ENCODE measurements at places on chromosomes 3 and 15.

DNA sequence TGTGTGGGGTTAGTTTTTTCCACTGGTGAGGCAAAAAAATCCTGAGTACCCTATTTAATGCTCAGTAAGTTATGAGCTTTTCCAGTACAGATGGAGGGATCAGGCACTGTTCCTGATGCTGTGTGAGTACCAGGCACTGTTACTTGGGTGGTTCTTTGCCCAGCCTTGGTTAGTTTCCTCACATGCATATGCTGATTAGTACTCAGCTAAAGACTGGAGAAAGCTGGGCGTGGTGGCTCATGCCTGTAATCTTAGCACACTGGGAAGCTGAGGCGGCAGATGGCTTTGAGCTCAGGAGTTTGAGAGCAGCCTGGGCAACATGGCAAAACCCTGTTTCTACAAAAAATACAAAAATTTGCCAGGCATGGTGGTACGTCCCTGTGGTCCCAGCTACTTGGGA is 210.3 kb upstream of the SGO1 start:
- no peak for DNase-seq

- no peak for DNase-seq
Measured at GRCh38 chr3:44108481-44108880, 133.2 kb upstream of the TOPAZ1 start.

DNA sequence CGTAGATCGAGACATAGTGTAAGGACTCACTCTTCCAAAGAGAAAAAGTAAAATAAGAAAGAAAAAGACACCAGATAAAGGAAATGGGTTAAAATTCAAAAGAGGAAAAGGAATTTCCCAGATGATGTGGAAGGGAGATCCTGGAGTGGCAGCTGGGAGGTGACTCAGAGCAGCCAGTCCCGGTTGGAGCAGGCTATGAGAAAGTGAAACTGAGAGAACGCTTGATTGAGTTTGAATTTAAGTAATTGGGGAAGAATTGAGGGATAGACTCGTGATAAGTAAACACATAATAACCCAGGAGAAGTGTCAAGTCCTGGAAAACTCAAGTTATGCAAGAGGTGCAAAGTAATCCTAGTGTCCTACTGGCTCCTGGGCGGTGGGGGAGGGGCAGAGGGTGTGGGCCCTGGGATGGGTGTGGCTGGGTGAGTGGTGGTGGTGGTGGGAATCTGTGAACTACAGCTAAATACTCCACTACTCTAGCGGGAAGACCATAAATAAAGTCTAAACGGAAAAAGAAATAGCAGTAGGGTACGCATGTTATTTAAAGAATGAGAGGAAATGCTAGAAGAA is 1.2 kb downstream of the PRR20G start:
- no peak for DNase-seq

- DNase-seq, result no peak
Measured at GRCh38 chr3:62940771-62941563, 65.8 kb upstream of the CADPS start.

DNA sequence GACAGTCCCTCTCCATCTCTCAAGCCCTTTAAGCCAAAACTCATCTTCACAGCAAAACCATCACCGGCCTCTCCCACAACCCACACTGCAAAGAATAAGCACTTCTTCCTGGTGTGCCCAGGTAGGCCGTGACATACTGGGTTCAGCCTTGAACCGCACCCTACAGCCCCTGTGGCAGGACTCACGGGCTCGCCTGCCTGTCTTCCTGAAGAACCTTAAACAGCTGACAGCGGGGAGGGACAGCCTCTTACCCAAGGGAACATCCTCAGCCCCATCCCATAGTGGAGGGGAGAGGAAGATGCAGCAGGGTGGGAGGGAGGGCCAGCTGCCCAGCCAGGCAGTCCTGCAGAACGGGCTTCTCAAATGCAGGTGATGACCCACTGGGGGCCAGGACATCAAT is 40.2 kb downstream of the TBC1D2B start:
- no peak for DNase-seq

DNA sequence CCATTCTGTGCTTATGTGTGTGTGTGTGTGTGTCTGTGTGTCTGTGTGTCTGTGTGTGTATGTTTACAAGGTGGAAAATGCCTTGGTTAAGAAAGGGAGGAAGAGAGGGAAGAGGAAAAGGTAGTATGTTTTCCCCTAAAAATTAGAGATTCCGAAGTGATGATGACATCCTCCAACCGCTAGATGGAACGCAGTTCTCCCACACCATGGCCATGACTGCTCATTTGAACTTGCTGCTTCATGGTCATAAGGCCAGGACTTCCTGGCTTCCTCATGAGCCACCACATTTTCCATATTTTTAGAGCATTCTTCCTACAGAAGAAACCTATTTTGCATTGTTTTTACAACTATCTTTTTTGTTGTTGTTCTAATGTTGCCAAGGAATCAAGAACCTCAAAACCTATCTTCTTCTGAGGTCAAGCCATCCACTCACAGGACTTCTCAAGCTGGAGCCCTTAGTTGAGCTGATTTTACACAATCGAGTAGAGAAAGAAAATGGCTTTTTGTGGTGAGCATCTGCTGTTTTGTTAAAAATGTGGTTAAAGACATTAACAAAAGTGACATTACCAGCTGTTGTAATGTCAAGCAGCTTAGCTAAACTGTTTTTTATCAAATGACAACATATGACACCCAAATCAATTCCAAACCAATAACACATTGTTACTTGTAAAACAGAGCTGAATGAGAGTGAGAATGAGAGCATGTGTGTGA is 1091.0 kb downstream of the FHIT start:
- DNase-seq, result no peak

DNA sequence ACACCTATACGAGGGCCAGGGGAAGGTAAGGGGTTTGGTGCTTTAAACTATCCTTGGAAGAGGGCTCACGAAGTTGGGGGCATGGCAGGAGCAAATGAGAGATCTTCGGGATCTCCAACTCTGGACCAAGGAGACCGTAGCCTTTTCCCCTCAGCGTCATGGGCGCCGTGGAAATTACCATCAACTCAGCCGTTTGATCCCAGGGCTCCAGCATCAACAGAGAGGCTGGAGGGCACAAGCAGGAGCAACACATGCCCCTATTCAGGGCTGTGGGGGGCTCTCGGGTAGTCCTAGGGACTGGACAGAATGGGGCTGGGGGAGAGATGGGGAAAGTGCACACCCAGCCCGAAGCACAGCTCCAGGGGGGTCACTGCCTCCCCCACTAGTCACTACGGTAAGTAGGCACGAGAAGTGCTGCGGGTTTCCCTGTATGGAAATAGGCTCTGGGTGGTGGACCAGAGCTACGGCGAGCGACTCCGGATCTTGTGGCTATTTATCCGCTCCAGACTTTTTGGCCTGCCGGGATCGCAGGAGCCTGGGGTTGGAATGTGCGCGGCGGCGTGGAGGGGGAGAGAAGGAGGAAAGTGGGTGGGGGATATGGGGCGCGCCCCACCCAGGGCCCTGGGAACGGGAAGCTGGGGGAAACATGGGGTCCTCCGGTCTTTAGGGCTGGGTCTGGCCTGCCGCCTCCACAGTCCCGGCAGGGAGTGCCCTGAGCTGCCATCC is 539 bp upstream of the LAMB2 start:
- DNase-seq, result peak; percentile 45

DNA sequence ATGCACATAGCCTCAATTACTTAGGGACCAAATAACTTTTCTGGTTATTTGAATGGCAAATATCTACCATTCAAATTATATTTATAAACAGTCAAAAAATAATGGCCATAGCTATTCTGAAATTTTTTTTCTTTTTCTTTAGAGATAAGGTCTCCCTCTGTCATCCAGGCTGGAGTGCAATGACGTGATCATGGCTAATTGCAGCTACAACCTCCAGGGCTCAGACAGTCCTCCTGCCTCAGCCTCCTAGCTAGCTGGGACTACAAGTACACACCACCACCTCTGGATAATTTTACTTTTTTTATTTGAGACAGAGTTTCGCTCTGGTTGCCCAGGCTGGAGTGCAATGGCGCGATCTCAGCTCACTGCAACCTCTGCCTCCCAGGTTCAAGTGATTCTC is 16.6 kb downstream of the PPP1R2 start:
- peak; percentile 35 for DNase-seq

DNA sequence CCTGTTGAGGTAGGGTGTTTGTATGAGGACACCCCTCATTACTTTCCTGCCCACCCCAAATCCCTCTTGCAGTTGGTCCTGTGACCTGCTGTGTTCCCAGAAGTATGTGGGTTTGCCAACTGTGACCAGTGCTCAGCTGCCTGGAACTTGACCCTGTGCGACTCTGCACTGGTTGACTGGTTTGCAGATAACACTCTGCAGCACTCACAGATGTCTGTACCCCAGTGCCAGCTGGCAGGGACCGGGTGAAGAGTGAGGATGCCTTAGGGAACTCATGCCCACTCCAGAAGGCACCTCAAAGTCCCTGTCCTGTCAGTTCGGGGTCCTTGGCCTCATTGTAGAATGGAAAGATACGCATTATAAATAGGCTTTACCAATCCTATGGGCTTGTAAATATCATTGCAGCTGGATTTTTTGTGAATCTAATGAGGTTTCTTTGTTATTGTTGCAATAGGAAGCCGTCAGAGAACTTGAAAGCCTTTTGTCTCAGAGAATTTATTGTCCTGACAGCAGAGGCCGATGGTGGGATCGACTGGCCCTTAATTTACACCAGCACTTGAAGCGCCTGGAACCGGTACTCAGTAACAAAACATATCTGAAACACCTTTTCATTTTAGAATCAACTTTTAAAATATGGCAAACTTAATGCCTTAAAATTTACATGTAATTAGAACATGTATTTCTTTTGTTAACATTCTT is 18.2 kb downstream of the FAN1 start:
- no peak for DNase-seq

GRCh38 chr3:159499031-159499793 is 489.4 kb upstream of the IL12A start:
- no peak for DNase-seq
